ENCODE measurements at places on chromosomes 1 and 21.

- no peak for DNase-seq
Measured at GRCh38 chr1:151176514-151177045, 799 bp upstream of the TMOD4 start.

DNA sequence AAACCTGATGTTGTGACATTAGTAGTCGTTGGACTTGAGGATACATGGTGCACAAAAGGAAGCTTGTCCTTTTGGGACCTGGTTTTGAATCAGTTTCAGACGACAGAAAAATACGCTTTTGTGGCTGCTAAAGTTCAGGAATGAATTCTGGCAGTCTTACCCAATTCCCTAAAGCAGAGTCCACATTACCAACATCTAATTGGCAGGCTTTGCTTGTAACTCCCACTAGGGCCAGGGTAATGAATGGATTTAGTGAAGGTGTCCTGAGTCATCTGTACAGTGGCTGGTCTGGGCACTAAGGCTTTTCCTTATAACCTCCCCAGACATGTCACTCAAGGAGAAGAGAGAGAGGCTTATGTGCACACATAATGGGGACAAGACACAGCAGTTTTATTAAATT, 66.2 kb upstream of the RNPC3 start:
- DNase-seq: no peak

DNA sequence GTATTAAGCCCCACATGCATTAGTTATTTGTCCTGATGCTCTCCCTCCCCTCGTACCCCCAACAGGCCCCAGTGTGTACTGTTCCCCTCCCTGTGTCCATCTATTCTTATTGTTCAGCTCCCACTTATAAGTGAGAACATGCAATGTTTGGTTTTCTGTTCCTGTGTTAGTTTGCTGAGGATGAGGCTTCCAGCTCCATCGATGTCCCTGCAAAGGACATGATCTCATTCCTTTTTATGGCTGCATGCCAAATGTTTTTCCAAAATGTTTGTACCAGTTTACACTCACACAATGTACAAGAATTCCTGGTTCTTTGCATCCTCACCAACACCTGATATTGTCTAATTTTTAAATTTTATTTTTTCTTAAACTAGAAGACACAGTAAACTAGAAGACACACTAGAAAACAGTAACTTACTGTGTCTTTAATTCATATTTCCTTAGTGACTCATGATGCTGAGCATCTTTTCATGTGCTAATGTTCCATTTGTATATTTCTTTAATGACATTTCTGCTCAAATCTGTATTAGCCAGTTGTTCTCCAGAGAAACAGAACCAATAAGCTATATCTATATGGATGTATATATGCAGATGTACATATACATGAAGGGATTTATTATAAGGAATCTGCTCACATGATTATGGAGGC, 19.4 kb upstream of the USP1 start:
- DNase-seq: no peak

- no peak for DNase-seq
Measured at GRCh38 chr21:36134803-36135390, at the start of gene CBR3. Gene CBR3 (plus strand): TSS chr21:36135079. CDS start chr21:36135193, 114 bp downstream.
